ENCODE measurements at places on chromosomes 3 and 15. TPM values are rescaled to one million over a fixed set of nuclear protein-coding genes. Genes with fewer than 3 reads are reported as not detected.
A peak's percentile ranks its signal among the peaks of the same experiment; 100 is the strongest.

- no peak overlapping the region for H3K27ac ChIP-seq
- peaks cover 6% of the 10 kb centered on the region for H3K4me1 ChIP-seq
- no peaks in the 10 kb centered on the region for H3K36me3 ChIP-seq
- H3K27me3 ChIP-seq = no peaks in the 10 kb centered on the region
Measured at GRCh38 chr3:174215456-174215855, 643.7 kb upstream of the NAALADL2 start.

- no peaks in the 10 kb centered on the region for H3K27me3 ChIP-seq
- DNase-seq = peak; percentile 51
- peaks cover 32% of the 10 kb centered on the region for H3K4me1 ChIP-seq
- H3K36me3 ChIP-seq = no peaks in the 10 kb centered on the region
- no peak overlapping the region for H3K4me3 ChIP-seq
Measured at GRCh38 chr3:177150970-177151627, 46.2 kb downstream of the TBL1XR1 start.

DNA sequence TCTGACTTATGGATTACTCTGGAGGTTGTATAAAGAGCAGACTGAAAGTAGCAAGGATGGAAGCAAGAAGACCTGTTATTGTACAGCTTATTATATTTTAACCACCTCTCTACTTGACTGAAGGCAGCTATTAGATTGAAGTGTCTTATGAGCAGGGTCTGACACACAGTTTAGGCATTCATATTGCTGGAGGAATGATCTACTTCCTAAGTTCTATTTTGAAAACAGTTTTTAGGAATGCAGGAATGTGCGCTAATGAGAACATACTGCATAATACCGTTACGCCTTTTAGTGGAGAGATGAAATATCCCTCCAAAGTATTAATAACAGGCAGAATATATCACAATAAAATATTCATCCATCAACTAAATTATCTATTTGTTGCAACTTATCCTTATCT is 193.3 kb downstream of the ISL2 start:
- H3K27ac ChIP-seq = no peak overlapping the region
- H3K4me1 ChIP-seq = no peaks in the 10 kb centered on the region
- DNase-seq = no peak
- no peaks in the 10 kb centered on the region for H3K27me3 ChIP-seq
- no peak overlapping the region for H3K4me3 ChIP-seq

DNA sequence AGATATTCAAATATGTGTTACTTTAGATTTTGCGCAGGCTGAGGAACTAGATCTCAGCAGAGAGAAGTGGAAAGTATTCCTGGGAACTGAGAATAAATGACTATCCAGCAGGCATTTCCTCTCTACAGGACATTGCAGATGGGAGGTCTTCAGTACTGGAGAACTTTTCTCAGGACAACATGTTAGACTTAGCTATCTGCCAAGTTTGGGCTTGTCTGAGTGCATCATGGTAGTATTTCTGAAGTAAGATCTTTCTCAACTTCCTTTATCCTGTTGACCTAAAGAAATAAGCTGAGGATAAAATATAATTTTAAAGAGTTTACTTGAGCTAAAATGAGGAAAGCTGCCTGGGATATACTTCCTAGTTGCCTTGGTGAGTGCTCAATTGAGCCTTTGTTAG is 167.9 kb upstream of the BCHE start:
- no peaks in the 10 kb centered on the region for H3K27me3 ChIP-seq
- no peak for DNase-seq
- no peaks in the 10 kb centered on the region for H3K36me3 ChIP-seq
- H3K4me3 ChIP-seq = no peak overlapping the region
- no peak overlapping the region for H3K27ac ChIP-seq

DNA sequence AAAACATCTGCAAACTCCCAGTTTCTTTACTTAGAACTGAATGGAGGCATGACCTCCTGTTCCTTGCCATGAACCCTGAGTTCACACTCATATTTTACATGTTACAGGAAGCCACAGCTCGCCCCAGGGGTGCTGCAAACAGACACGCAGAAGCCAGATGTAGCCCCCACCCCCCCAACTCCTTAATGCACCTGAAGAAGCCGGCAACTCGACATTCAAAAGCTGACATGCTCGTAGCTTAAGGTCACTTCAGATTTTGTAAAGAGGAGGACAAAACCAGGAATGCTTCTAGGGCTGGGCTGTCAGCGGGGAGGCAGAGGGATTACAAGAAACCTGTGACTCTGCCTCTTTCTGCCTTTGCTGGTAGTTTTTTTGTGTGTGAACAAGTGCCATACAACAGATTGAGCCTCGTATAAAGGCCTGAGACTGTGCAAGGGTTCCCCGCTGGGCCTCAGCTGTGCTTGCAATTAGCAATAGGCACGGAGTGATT is 42.0 kb upstream of the FEZF2 start:
- DNase-seq = no peak
- H3K4me3 ChIP-seq = no peak overlapping the region
- H3K4me1 ChIP-seq = no peaks in the 10 kb centered on the region
- H3K27ac ChIP-seq = no peak overlapping the region
- H3K36me3 ChIP-seq = no peaks in the 10 kb centered on the region

- no peaks in the 10 kb centered on the region for H3K27me3 ChIP-seq
- DNase-seq = no peak
- H3K4me3 ChIP-seq = no peak overlapping the region
- no peak overlapping the region for H3K27ac ChIP-seq
- peaks cover 17% of the 10 kb centered on the region for H3K4me1 ChIP-seq
- no peaks in the 10 kb centered on the region for H3K36me3 ChIP-seq
Measured at GRCh38 chr15:57082054-57082728, 163.7 kb downstream of the TCF12 start.

- H3K4me1 ChIP-seq = peaks cover 75% of the 10 kb centered on the region
- no peak for DNase-seq
- no peak overlapping the region for H3K4me3 ChIP-seq
- no peaks in the 10 kb centered on the region for H3K27me3 ChIP-seq
- H3K27ac ChIP-seq = no peak overlapping the region
- H3K36me3 ChIP-seq = peaks cover 7% of the 10 kb centered on the region
Measured at GRCh38 chr3:152352554-152352953, 83.8 kb downstream of the MBNL1 start.

DNA sequence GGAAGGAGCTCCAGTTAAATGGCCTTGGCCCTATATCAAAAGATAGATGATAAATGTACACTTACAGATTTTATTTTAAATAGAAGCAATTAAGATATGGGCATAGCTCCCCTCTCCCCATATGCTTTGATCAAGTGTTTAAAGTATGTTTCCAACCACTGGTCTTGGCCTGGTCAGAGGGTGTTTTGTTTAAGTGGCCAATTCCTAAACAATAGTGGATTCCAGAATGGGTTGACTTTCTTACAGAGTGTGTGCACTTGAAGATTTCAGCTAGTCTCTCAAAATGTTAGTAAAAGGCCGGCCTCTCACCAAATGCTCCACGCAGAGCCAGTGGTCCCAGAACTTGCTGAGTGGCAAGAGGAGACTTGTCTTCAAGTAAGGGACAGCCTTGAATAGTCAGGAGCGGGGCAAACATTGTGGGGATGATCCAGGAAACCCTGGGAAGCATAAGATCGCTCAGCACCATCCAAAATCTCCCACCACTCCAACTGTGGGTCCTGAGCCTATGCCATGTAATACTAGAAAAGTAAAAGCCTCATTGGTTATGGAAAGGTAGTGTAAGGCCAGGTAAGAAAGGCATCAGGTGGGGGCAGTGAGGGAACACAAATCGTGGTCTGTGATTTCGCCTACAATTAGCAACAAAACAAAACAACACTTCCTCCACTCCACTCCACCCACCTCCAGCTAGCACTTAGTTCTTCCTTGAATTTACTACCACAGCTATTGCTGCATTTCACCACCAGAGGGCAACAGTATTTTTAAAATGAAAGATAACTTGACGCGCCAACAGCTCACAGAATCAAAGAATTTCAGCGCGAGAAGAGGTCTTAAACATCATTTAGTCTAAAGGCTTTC is 4.8 kb downstream of the RARRES1 start:
- DNase-seq = peak; percentile 25
- H3K27me3 ChIP-seq = no peaks in the 10 kb centered on the region
- H3K4me1 ChIP-seq = peaks cover 14% of the 10 kb centered on the region
- no peak overlapping the region for H3K4me3 ChIP-seq
- H3K36me3 ChIP-seq = no peaks in the 10 kb centered on the region
- no peak overlapping the region for H3K27ac ChIP-seq

DNA sequence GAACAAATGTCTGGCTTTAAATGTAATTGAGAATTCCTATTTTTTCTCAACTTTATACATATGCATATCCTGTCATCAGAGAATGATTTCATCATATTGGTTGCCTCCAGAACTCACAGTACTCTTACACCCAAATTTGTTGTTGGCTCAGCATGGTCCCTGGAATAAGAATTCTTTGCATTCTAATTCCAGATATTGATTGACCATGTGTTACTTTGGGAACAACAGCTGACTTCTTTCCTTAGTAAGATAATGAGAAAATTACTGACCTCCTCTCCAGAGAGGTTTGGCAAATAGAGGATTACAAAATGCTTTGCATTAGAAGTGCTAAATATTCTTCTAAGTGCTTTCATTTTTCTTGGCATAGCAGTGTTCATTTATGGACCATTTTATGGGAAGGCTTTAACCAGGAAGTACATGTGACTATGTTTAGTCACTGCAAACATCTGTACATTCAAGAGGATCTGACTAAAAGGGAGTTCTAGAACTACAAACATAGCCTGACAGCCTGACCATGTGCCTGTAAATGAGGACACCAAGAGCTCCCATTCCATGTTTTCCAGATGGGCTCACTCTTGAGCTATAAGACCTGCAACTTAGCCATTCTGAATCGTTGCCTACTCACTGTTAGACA is 391.6 kb upstream of the DPPA4 start:
- H3K4me1 ChIP-seq = peaks cover 5% of the 10 kb centered on the region
- no peak for DNase-seq
- H3K4me3 ChIP-seq = no peak overlapping the region
- H3K36me3 ChIP-seq = no peaks in the 10 kb centered on the region
- no peaks in the 10 kb centered on the region for H3K27me3 ChIP-seq

DNA sequence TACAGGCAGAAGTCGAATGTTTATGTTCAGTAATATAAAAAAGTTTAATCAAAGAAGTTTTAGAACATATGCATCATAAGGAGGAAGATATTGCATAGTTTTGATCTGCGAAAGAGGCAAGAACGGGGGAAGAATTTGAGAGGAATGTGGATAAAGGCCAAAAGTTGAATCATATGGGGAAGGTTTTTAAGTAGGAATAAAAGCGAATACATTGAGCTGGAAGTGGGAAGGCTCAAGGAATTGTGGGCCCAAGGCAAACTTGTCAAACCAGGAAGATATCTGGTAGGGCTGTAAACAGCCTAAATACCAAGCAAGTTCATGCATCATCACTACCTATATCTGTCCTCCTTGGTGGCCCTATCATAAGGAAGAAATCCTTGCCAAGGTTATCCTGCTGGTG is 186.9 kb downstream of the MAGI1 start:
- DNase-seq = no peak
- H3K36me3 ChIP-seq = no peaks in the 10 kb centered on the region
- H3K27ac ChIP-seq = no peak overlapping the region
- no peak overlapping the region for H3K4me3 ChIP-seq
- H3K4me1 ChIP-seq = no peaks in the 10 kb centered on the region
- no peaks in the 10 kb centered on the region for H3K27me3 ChIP-seq

- H3K27me3 ChIP-seq = no peaks in the 10 kb centered on the region
- peak; percentile 52 for DNase-seq
- H3K36me3 ChIP-seq = no peaks in the 10 kb centered on the region
- H3K27ac ChIP-seq = no peak overlapping the region
Measured at GRCh38 chr3:188389711-188390342, 235.9 kb downstream of the LPP start.

- H3K4me3 ChIP-seq = no peak overlapping the region
- H3K4me1 ChIP-seq = no peaks in the 10 kb centered on the region
- no peaks in the 10 kb centered on the region for H3K27me3 ChIP-seq
- no peak overlapping the region for H3K27ac ChIP-seq
- H3K36me3 ChIP-seq = no peaks in the 10 kb centered on the region
Measured at GRCh38 chr15:81407718-81408117, 33.7 kb upstream of the TMC3 start.

GRCh38 chr3:81565041-81565440 is 196.4 kb downstream of the GBE1 start:
- no peak overlapping the region for H3K4me3 ChIP-seq
- DNase-seq = no peak
- no peaks in the 10 kb centered on the region for H3K27me3 ChIP-seq
- H3K36me3 ChIP-seq = no peaks in the 10 kb centered on the region

DNA sequence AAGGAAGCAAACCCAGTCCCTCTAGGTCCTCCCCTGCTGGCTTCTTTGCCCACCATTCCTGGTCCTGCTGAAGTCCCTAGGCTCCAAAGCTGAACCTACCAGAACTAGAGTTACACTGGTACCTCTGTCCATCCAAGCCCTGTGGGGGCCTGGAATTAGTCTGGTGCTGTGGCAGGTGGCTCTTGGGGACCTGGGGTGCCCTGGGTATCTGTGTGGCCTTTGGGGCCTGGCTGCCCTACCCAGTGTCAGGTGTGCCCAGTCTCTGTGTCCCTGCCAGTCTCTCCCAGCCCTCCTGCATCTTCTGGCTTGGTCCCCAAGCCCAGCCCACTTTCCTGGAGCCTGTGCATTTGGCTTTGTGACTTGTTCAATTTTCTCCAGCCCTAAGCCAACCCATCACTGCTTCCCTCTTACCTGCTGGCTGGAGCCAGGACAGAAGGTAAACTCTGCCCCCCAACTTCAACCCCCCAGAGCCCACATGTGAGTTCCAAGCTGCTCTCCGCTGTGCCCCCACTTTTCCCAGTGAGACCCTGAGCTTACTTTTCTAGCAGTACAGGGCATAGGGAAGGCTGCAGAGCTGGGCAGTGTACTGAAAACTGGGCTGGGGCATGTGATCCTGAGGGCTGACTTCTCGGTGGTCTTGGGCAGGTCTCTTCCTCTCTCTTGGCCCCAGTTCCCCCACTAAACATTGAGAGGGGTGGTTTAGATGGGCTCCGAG is 28.3 kb upstream of the HHATL start:
- no peaks in the 10 kb centered on the region for H3K4me1 ChIP-seq
- H3K27me3 ChIP-seq = no peaks in the 10 kb centered on the region
- no peak for DNase-seq
- no peaks in the 10 kb centered on the region for H3K36me3 ChIP-seq

- H3K4me3 ChIP-seq = no peak overlapping the region
- no peak for DNase-seq
- no peaks in the 10 kb centered on the region for H3K27me3 ChIP-seq
- H3K36me3 ChIP-seq = no peaks in the 10 kb centered on the region
Measured at GRCh38 chr3:69934398-69934797, 65.1 kb upstream of the SAMMSON start.

- peaks cover 8% of the 10 kb centered on the region for H3K27me3 ChIP-seq
- H3K27ac ChIP-seq = no peak within 1 kb of the TSS
- DNase-seq = no peak
- H3K36me3 ChIP-seq = peaks cover 29% of the 10 kb centered on the region
Measured at GRCh38 chr15:72197460-72198355, at the start of gene GRAMD2A. Gene GRAMD2A, minus strand, starts transcription at chr15:72197787.

- H3K36me3 ChIP-seq = peaks cover 8% of the 10 kb centered on the region
- no peak overlapping the region for H3K27ac ChIP-seq
- no peak overlapping the region for H3K4me3 ChIP-seq
- no peak for DNase-seq
Measured at GRCh38 chr3:183991403-183991802, 26.3 kb downstream of the ABCC5 start.

ACVR2B gene
- 5.5 TPM for total RNA-seq

KY gene
- total RNA-seq = not detected

TRH gene
- not detected for total RNA-seq

PSTPIP1 gene
- total RNA-seq = 123 TPM

FOXL2 gene
- total RNA-seq = not detected

MASP1 gene
- total RNA-seq = not detected

STRIT1 gene
- not detected for total RNA-seq

GOLIM4 gene
- total RNA-seq = 7.2 TPM

CCDC54 gene
- not detected for total RNA-seq

C3orf22 gene
- total RNA-seq = not detected

SLC24A1 gene
- total RNA-seq = 4.3 TPM

HRG gene
- total RNA-seq = not detected

CFAP44 gene
- 5.3 TPM for total RNA-seq

SLC9C1 gene
- total RNA-seq = not detected

DUOXA2 gene
- total RNA-seq = not detected
